ENCODE measurements at places on chromosomes 16 and 17.

- H3K4me3 ChIP-seq, result no peak overlapping the region
- H3K27me3 ChIP-seq, result no peaks in the 10 kb centered on the region
- H3K27ac ChIP-seq, result no peak overlapping the region
- no peaks in the 10 kb centered on the region for H3K36me3 ChIP-seq
- peaks cover 3% of the 10 kb centered on the region for H3K4me1 ChIP-seq
These were observed 174.8 kb upstream of the FOXF1 start for GRCh38 chr16:86335266-86336172.

DNA sequence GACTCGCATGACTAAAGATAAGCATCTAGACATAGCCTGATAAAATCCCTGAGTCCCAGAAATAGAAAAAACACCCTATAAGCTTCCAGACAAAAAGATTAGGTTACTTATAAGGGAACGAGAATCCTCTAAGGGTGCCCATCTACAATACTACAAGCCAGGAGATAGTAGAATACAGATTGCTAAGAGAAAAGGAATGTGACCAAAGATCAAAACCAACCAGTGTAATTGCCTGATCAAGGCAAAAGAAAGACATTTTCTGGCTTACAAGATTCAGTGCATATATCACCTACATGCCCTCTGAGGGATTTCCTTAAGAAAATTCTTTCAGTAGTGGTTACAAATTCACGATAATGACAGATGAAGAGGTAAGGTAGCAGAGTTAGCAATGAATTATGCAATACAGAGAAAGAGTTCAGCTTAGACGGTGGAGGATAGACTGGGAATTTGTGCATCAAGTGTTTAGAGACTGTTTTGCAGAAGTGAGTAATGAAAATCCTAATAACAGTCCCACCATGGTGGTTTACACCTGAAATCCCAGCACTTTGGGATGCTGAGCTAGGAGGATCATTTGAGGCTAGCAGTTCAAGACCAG lies 35.0 kb downstream of the BCL7C start:
- no peaks in the 10 kb centered on the region for H3K36me3 ChIP-seq
- H3K4me1 ChIP-seq, result no peaks in the 10 kb centered on the region
- DNase-seq, result no peak
- no peak overlapping the region for H3K4me3 ChIP-seq

DNA sequence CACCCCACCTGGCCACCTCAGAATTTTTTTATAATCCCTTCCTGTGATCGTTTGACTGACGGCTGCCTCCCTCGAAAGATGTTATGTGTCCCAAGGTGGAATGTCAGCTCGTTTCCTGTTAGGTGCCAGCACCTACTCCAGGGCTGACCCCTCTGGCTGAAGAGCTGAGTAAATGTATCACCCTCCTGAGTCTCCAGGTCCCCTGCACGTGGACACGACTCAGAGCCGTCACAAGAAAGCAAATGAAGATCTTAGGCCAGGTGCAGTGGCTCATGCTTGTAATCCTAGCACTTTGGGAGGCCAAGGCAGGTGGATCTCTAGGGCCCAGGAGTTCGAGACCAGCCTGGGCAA lies 273.2 kb downstream of the C16orf95 start:
- no peak overlapping the region for H3K27ac ChIP-seq
- H3K4me3 ChIP-seq, result no peak overlapping the region
- no peaks in the 10 kb centered on the region for H3K36me3 ChIP-seq
- H3K4me1 ChIP-seq, result peaks cover 11% of the 10 kb centered on the region
- no peak for DNase-seq

DNA sequence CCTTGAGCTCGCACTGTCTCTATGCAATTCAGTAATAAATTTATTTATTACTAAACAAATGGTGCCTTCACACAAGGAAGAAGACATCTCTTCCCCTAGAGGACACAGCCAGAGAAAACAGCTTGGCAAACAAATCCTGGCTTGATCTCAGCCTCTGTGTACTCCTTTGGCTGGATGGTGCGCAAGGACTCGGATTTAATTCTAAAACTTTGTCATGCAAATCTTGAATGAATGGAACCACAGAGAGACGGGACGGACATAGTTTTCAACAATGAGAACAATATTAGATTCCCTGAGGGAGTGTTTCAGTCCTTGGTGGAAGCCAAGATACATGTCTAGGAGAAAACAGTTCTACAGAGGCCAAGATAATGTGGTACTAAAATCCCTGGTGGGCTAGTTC lies 349.5 kb downstream of the NPIPA8 start:
- no peak for DNase-seq
- H3K27me3 ChIP-seq, result no peaks in the 10 kb centered on the region
- H3K36me3 ChIP-seq, result no peaks in the 10 kb centered on the region
- H3K4me1 ChIP-seq, result no peaks in the 10 kb centered on the region

- H3K4me3 ChIP-seq, result no peak overlapping the region
- DNase-seq, result no peak
- peaks cover 22% of the 10 kb centered on the region for H3K36me3 ChIP-seq
- H3K27ac ChIP-seq, result no peak overlapping the region
- peaks cover 7% of the 10 kb centered on the region for H3K27me3 ChIP-seq
These were observed 2.7 kb downstream of the LDAF1 start for GRCh38 chr16:21161211-21161610.

- H3K4me1 ChIP-seq, result peaks cover 4% of the 10 kb centered on the region
- H3K27me3 ChIP-seq, result no peaks in the 10 kb centered on the region
- no peak for DNase-seq
- H3K36me3 ChIP-seq, result no peaks in the 10 kb centered on the region
These were observed 110.2 kb upstream of the NLRP1 start for GRCh38 chr17:5694551-5694950.

DNA sequence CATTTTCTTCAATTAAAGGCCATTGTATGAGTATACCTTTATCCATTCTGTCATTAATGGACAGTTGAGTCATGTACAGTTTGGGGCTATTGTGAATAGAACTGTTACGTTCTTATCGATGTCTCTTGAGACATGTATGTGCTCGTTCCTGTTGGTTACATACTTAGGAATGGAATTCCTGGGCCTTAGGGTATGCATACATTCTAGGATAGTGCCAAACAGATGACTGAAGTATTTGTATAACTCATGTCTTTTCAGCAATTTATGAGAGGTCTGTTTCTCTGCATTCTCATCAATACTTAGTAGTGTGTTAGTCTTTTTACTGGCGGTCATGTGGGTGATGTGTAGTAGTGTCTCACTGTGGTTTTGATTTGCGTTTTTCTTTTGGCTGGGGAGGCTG lies 81.2 kb downstream of the USP22 start:
- no peaks in the 10 kb centered on the region for H3K4me1 ChIP-seq
- H3K4me3 ChIP-seq, result no peak overlapping the region
- no peaks in the 10 kb centered on the region for H3K36me3 ChIP-seq
- no peaks in the 10 kb centered on the region for H3K27me3 ChIP-seq
- no peak overlapping the region for H3K27ac ChIP-seq

GRCh38 chr16:80441935-80442334 lies 98.9 kb upstream of the DYNLRB2 start:
- H3K4me3 ChIP-seq, result no peak overlapping the region
- DNase-seq, result no peak
- no peaks in the 10 kb centered on the region for H3K27me3 ChIP-seq

DNA sequence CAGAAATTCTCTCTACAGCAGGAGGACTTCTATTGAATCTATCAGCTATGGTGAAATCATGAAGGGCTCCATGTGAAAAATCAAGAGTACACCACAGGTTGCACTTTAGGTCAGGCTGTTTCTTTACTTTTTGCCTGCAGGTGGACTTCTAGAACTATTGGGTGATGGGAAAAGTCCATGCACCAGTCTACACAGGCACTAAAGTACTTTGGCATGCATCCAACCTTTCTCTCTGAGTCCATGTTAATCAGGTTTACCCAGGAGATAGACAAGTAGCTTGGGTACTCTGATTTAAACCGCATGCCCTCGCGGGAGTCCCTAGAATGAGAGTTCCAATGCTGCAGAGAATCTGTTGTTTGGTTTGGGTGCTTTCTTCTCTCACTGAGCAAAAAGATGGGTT lies 9.1 kb upstream of the ANKFN1 start:
- no peaks in the 10 kb centered on the region for H3K36me3 ChIP-seq
- no peaks in the 10 kb centered on the region for H3K27me3 ChIP-seq
- no peaks in the 10 kb centered on the region for H3K4me1 ChIP-seq
- DNase-seq, result no peak
- H3K27ac ChIP-seq, result no peak overlapping the region
- H3K4me3 ChIP-seq, result no peak overlapping the region

DNA sequence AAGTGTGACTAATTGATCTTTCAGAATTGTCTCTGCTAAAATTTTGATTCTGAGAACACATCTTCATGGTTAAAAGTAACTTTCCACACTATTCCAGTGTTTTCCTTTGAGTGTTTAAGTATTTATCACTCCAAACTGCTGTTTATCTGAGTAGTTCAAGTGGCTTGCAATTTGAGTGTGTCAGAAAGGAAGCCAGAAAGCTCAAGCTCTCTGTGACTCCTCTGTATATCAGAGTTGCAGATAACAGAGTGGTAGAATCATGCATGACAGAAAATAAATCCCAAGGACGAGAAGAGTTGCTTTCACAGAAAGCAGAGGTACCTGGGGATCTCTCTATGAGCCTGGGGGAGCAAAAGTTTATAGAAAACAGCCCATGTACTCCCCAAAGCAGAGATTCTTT lies 130.0 kb downstream of the CYB561 start:
- no peaks in the 10 kb centered on the region for H3K36me3 ChIP-seq
- DNase-seq, result no peak
- no peak overlapping the region for H3K27ac ChIP-seq
- no peaks in the 10 kb centered on the region for H3K27me3 ChIP-seq
- no peaks in the 10 kb centered on the region for H3K4me1 ChIP-seq

- no peaks in the 10 kb centered on the region for H3K4me1 ChIP-seq
- DNase-seq, result no peak
- H3K4me3 ChIP-seq, result no peak overlapping the region
- no peaks in the 10 kb centered on the region for H3K27me3 ChIP-seq
These were observed 32.9 kb upstream of the FBXO47 start for GRCh38 chr17:39000021-39000601.

- no peak overlapping the region for H3K27ac ChIP-seq
- H3K4me3 ChIP-seq, result no peak overlapping the region
- no peaks in the 10 kb centered on the region for H3K4me1 ChIP-seq
- no peaks in the 10 kb centered on the region for H3K36me3 ChIP-seq
These were observed 32.8 kb downstream of the BEAN1 start for GRCh38 chr16:66459878-66460277.

- H3K27ac ChIP-seq, result no peak overlapping the region
- no peak for DNase-seq
- H3K36me3 ChIP-seq, result no peaks in the 10 kb centered on the region
- H3K27me3 ChIP-seq, result no peaks in the 10 kb centered on the region
These were observed 22.3 kb upstream of the SMPD3 start for GRCh38 chr16:68470461-68471150.

DNA sequence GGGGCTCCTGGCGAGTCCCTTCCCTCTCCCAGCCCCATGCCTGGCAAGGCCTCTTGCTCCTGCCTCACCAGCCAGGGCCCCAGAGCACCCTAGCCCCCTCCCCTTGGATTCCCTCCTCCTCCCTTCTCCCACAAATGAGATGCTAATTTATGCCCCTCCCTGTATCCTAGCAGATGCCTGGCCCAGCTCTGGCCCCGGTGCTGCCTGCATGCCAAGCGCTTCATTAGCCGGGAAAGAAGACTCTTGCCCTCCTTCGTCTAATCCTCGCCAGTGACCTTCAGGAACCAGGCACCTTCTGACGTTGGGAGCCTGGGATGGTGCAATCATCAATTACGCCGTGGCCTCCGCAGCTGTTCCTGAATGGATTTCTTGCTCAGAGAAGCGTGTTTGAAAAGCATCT lies 127.8 kb downstream of the SDK2 start:
- DNase-seq, result no peak
- H3K27me3 ChIP-seq, result no peaks in the 10 kb centered on the region
- H3K27ac ChIP-seq, result no peak overlapping the region
- H3K4me3 ChIP-seq, result no peak overlapping the region

DNA sequence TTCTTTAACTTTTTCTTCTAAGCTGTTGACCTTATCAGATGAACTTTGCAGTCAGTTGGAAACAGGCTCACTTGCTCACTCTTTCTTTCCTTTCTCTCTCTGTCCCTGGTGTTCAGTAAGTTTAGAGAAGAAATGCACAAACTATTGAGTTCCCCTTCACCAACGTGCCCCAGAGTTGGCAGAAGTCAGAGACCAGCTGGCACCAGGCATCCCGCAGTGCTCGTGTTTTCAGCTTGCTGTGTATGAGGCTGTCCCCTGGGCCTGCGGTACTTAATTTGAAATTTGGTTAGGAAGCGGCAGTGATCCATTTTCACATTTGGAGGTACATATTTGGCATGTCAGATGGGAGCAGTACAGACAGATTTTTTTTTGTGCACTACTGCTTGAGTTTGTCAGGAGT lies 258.6 kb downstream of the SNX29 start:
- H3K4me3 ChIP-seq, result no peak overlapping the region
- H3K36me3 ChIP-seq, result no peaks in the 10 kb centered on the region
- DNase-seq, result no peak
- H3K4me1 ChIP-seq, result no peaks in the 10 kb centered on the region
- no peaks in the 10 kb centered on the region for H3K27me3 ChIP-seq
- no peak overlapping the region for H3K27ac ChIP-seq

- H3K4me1 ChIP-seq, result peaks cover 3% of the 10 kb centered on the region
- H3K4me3 ChIP-seq, result no peak overlapping the region
- H3K36me3 ChIP-seq, result no peaks in the 10 kb centered on the region
- no peak overlapping the region for H3K27ac ChIP-seq
- no peak for DNase-seq
These were observed 157.2 kb upstream of the CACNG3 start for GRCh38 chr16:24098896-24099295.

DNA sequence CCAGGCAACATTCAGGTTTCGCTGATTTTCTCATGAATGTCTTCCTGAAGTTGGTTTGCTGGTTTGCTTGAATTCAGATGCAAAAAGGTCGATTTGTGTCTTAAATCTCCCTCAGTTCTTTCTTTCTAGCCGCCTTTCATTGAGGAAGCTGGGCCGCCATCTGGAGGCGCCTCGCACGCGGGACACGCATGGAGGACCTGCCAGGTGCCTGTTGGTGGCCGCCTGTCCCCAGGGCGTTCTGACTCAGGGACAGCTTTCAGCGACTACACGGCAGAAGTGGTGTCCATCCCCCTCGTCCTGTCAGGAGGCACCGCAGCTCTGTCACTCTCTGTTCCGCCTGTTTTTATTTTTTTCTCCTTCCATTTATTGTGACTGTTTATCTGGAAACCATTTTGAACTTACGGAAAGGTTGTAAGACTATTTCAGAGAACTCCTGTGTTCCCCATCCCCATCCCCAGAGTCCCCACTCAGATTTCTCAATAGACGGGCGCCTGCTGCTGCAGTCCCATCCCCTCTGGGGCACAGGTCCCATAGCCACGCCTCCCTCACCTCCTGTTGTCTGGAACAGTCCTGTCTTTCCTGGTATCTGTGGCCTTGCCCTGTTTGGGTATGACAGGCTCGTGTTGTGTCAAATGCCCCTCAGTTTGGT lies 33.2 kb downstream of the COX4I1 start:
- H3K4me3 ChIP-seq, result no peak overlapping the region
- H3K27me3 ChIP-seq, result no peaks in the 10 kb centered on the region
- H3K36me3 ChIP-seq, result no peaks in the 10 kb centered on the region
- peaks cover 2% of the 10 kb centered on the region for H3K4me1 ChIP-seq

DNA sequence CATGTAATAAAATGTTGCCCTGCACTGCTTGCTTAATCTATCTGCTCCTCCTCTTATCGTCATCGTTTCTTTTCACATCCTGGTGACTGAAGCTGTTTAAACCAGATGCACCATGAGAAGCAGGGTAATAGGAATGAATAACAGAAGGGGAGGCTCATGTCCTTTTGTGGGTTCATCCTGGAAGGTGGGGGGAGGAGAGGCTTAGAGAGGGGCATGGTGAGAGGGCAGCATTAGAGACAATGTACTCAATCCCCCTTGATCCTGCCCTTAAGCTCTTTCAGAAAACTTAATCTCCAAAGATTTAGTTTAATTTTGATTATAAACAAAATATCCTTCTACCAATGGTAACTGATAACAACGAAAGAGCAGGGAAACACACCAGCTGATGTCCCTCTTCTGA lies 248.5 kb downstream of the CA10 start:
- DNase-seq, result no peak
- H3K27me3 ChIP-seq, result no peaks in the 10 kb centered on the region
- no peak overlapping the region for H3K27ac ChIP-seq
- H3K4me1 ChIP-seq, result peaks cover 9% of the 10 kb centered on the region
